Thymus (tissue), 14 donors: ENCODE measurements at places on chromosomes 5 and 9. TPM values are rescaled to one million over a fixed set of nuclear protein-coding genes. Genes with fewer than 3 reads are reported as not detected.

GRCh38 chr5:7208938-7209337, 187.0 kb upstream of the ADCY2 start:
- H3K36me3 ChIP-seq, result no peaks in the 10 kb centered on the region
- no peaks in the 10 kb centered on the region for H3K4me1 ChIP-seq
- H3K4me3 ChIP-seq, result no peak overlapping the region
- peak overlapping the region; percentile 26 for H3K27ac ChIP-seq

Gene OGN
- 10.1 TPM for total RNA-seq

Gene CTSL
- 117 TPM for total RNA-seq

Gene ELAVL2
- 0.33 TPM for total RNA-seq

- no peak overlapping the region for H3K4me3 ChIP-seq
- no peaks in the 10 kb centered on the region for H3K27me3 ChIP-seq
- no peak for DNase-seq
Observed at GRCh38 chr5:169423580-169424278, 122.8 kb upstream of the SLIT3 start.

Gene AQP7
- 0.24 TPM for total RNA-seq

Gene TMC1
- total RNA-seq, result 0.28 TPM

GRCh38 chr5:125470280-125470902, 724.0 kb upstream of the ZNF608 start:
- no peak overlapping the region for H3K27ac ChIP-seq
- H3K4me3 ChIP-seq, result no peak overlapping the region
- DNase-seq, result no peak

Gene NRG2
- total RNA-seq, result 0.38 TPM
